ENCODE measurements at places on chromosomes 12 and 14. TPM values are rescaled to one million over a fixed set of nuclear protein-coding genes. Genes with fewer than 3 reads are reported as not detected.

- DNase-seq: no peak
Observed at GRCh38 chr14:69459122-69459521, 25.4 kb upstream of the PLEKHD1 start.

The GPR137C gene
- 0.65 TPM for total RNA-seq

DNA sequence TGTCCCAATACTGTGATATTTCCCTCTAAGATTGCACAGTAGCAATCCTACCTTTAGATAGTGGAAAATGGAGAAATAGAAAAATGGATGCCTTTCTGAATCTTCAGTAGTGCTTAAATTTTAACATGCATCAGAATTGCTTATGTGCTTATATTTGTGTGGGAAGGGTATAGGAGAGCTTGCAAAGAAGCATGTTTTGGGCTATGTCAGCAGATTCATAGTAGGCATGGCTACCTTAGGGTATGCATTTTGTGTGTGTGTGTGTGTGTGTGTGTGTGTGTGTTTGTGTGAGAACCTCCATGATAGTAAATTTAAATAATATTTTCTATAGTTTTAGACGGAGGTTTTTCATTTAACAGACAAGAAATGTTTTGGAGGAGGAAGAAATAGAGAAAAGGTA is 38.3 kb downstream of the NEUROD4 start:
- no peak for DNase-seq

DNA sequence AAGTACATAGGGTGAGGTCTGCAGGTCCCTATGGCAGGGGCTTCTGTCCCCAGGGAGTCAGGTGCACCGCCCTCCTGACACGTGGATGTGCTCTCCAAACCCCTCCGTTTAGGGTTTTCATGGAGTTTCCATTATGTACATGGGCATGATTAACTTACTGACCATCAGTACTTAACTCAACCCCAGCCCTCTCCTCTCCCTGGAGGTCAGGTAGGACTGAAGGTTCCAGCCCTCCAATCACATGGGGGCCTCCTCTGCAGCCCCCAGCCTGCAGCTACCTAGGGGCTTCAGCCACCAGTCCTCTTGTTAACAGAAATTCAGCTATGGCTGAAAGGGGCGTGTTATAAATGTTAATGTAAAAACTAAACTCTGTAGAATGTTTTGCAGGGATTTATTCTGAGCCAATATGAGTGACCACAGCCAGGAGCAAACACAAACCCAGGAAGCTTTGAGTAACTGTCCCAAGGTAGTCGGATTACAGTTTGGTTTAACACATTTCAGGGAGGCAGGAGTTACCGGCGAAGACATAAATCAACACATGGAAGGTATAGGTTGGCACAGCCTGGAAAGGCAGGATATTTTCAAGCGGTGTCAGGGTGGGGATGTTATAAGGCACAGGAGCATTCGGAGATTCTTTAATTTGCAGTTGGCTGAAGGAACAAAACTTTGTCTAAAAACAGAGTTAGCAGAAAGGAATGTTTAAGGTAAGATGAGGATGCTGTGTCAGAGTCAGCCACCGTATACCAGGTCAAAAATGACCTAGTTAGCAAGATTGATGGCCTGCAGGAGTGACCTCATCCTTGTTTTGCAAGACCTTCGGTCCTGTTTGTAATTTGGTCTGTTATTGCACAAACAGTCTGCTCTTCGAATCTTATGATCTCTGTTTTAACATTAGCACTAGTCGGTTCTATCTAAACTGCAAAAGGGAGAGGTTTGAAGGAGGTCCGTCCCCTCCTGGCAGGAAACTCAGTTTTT is 75.2 kb downstream of the TNFAIP2 start:
- DNase-seq: no peak

GRCh38 chr12:123099560-123100192 is 51.2 kb downstream of the PITPNM2 start:
- DNase-seq: no peak

GRCh38 chr14:59207506-59207933 is 19.1 kb downstream of the DAAM1 start:
- DNase-seq: no peak

DNA sequence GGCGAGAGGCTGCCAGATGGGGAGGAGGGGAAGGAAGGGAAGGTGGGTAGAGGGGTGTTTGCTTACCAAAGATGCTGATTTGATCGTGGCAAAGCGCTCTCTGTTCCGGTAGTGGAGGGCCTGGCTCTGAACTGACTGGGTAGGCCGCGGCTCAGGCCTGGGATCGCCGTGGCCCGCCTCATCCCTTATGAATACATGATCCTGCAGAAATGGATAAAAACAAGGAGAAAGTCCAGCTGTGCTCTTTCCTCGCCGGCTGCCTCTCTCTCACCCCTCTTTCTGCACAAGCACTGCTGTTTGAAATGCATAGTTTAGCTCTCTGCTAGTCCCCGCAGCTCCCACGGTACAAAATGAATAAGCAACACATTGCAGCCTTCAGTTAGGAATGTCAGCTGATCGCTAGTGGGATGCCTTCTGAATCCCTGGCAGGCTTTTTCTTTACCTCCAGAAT is 53.8 kb downstream of the PEBP1 start:
- no peak for DNase-seq

GRCh38 chr14:95003099-95003960 is 154.0 kb downstream of the DICER1 start:
- no peak for DNase-seq

The RASSF9 gene
- 0.13 TPM for total RNA-seq

GRCh38 chr12:9731393-9731792 is 1.5 kb downstream of the CLECL1 start:
- no peak for DNase-seq

DNA sequence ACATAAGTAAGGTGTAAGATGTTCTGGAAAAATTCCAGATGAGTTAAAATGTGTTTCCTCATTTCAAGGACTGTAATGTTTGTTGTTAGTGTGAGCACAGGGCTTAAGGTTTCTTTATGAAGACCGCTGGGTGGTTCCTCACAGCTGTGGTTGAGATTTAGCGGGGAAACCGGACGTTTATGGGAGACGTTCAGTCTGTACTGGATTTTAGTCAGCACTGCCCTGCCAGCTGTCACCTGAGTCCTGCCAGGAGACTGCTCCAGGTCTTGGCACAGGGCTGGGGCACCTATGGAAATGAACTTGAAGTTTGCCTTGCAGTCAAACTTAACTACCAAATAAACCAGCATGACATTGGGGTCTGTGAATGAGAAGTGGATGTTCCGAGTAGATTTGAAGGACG is 555.2 kb downstream of the DIO2 start:
- DNase-seq: no peak

The SPIC gene
- total RNA-seq: not detected

GRCh38 chr14:91273273-91273884 is 28.9 kb upstream of the GPR68 start:
- DNase-seq: no peak

The JPH4 gene
- total RNA-seq: not detected

GRCh38 chr14:65277580-65278270 is 134.8 kb upstream of the FUT8 start:
- no peak for DNase-seq

The MIP gene
- 0.15 TPM for total RNA-seq

The FBLN5 gene
- total RNA-seq: not detected
